SJCRH30 (cell line): ENCODE measurements at places on chromosomes 4 and X. TPM values are rescaled to one million over a fixed set of nuclear protein-coding genes. Genes with fewer than 3 reads are reported as not detected.

DNA sequence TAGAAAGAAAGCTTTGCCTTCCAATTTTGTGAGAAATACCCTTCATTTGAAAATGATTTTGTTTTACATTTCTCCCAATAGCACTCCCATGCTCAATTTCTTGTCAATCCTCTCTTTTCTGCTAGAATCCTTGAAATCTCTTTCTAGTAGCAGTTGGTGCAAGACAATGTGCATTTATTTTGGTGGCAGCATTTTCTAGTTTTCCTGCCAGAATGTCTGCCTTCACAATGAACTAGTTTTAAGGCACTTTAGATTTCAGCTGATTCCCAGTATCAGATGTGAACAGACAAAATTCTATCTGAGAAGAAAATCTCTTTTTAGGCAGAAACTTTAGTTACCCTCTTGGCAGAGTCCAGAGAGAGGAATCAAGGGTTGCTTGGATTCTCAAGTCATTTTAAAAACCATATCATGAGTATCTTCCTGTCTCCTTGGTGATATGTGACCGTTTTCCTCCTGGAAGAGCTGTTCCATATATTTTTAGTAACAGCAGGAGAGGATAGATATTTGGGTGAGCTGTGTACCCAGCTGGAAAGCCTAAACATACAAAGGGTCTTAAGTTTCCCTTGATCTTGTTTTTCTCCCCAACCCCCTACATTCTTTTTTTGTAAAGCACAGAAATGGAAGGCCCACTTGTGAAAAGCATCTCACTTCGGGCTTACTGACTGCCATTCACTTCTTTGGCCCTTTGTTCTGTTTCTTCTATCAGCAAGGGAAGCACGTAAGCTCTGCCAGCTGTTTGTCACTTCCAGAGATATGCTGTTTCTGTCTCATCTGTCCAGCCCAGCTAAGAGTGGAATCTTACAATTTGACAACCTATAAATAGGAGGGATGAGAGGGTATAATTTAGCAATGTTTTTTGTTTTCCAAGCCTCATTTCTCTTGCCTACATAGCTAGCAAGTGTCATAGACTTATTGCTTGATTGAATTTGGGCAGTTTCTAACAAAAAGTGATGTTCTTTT is 38.7 kb downstream of the TSPAN7 start:
- H3K27me3 ChIP-seq = no peaks in the 10 kb centered on the region
- no peak overlapping the region for H3K27ac ChIP-seq
- no peaks in the 10 kb centered on the region for H3K4me1 ChIP-seq

- no peaks in the 10 kb centered on the region for H3K27me3 ChIP-seq
- no peak overlapping the region for H3K4me3 ChIP-seq
- H3K4me1 ChIP-seq = no peaks in the 10 kb centered on the region
- H3K27ac ChIP-seq = no peak overlapping the region
- no peaks in the 10 kb centered on the region for H3K36me3 ChIP-seq
These were observed 39.9 kb upstream of the SPIN2A start for GRCh38 chrX:57177070-57177469.

DNA sequence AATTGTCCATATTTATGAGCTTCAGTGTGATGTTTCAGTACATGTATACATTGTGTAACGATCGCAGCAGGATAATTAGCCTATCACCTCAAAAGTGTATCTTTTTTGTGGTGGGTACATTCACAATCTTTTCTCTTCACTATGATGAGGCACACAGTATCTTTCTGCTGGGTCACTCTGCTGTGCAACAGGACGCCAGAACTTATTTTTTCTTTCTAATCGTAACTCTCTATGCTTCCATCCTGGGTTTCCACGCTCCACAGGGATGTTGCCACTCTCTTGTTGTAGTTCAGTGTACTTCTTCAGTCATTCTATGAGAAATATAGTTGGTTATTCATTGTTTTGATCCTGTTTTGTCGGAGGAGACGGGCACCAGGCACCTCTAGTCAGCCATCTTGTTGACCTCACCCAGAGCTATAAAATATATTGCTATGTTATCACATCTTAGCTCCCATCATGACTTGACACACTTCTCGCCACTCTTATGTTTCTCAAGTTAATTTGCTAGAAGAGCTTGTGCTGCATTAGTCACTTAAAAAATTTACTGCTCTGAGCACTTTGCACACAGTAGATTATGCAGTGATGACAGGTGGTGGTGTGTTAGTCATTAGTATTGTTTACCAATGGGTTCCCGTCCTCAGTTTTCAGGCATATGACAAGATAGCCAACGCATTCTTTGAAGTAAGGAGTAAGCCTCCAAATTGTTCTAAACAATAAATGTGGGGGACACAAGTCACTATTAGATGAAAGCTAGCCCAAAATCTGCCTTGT is 1002.7 kb upstream of the PCDH7 start:
- peaks cover 14% of the 10 kb centered on the region for H3K4me1 ChIP-seq
- peak; percentile 32 for DNase-seq
- H3K36me3 ChIP-seq = no peaks in the 10 kb centered on the region
- peak overlapping the region; percentile 57 for H3K27ac ChIP-seq
- H3K27me3 ChIP-seq = no peaks in the 10 kb centered on the region
- no peak overlapping the region for H3K4me3 ChIP-seq

GRCh38 chr4:183300655-183301054 is 19.4 kb downstream of the CLDN22 start:
- no peaks in the 10 kb centered on the region for H3K4me1 ChIP-seq
- DNase-seq = no peak
- peaks cover 3% of the 10 kb centered on the region; the same call in 1 of the 2 replicates for H3K36me3 ChIP-seq
- H3K27ac ChIP-seq = no peak overlapping the region
- no peaks in the 10 kb centered on the region for H3K27me3 ChIP-seq

- no peaks in the 10 kb centered on the region for H3K4me1 ChIP-seq
- H3K27ac ChIP-seq = no peak overlapping the region
These were observed 115.0 kb upstream of the LDB2 start for GRCh38 chr4:17013382-17014006.

Gene GATA1
- total RNA-seq = not detected in 2 replicates

GRCh38 chr4:96649536-96649935 is 809.6 kb downstream of the PDHA2 start:
- H3K4me3 ChIP-seq = no peak overlapping the region
- H3K36me3 ChIP-seq = no peaks in the 10 kb centered on the region
- H3K27me3 ChIP-seq = no peaks in the 10 kb centered on the region
- DNase-seq = no peak
